ENCODE measurements at places on chromosomes 16 and 17. TPM values are rescaled to one million over a fixed set of nuclear protein-coding genes. Genes with fewer than 3 reads are reported as not detected.
A peak's percentile ranks its signal among the peaks of the same experiment; 100 is the strongest.

The KRTAP2-3 gene
- total RNA-seq: not detected

The ADPRM gene
- total RNA-seq: 7.4 TPM

The ATP2A1 gene
- total RNA-seq: 5.6 TPM

The EVI2A gene
- 0.16 TPM for total RNA-seq

The MPO gene
- not detected for total RNA-seq

The BBS2 gene
- 25.7 TPM for total RNA-seq

DNA sequence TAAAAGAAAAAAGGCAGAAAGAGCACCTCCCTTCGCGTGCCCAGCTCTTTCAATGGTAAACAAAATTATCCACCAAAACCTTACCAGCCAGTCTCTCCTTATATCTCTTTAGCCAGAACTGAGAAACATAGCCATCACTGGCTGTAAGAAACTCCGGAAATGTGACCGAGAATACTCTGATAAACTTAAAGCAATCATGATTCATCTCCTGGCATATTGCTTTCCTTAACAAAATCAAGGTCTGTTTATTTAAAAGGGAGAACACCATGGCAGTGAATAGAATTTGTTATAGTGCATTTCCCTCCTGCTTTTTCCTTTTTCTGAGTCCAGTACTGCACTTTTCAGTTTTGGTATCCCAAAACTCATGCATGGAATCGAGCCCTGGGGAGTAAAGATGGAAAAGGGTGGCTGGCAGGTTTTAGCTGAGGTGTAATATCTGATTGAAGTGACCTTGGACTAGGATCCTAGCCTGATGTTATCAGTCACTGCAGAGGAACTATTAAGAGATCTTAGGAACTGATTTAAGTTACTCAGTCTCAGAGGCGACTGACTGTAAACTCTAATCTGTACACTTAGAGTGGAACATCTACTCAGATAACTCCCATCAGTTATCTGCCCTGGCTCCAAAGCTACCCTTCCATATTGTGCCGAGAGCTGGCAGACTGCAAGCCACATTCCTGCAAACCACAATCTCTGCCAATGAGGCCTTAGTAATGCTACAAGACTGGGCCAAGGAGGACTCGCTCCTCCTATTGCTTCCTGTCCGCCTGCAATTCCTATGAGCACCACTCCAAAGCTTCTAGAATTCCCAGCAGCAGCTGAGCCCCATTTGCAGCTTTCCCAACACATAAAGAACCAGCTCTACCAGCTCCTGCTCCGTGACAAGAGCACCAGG lies 7.4 kb upstream of the COX10 start:
- no peak for DNase-seq

DNA sequence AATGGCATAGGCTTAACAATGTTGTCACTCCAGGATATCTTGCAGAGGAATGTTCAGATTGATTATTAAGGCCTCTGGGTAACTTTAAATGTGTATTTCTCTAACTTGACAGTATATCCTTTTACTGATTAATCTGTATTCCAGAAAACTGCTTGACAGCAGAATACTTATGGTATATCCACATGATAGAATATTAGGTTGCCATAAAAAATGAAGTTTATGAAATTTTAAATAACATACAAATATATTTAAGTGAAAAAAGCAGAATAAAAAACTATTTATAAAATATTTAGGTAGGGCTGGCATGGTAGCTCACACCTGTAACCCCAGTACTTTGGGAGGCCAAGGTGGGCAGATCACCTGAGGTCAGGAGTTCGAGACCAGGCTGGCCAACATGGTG lies 106.7 kb downstream of the TRIM37 start:
- DNase-seq: no peak

- no peak for DNase-seq
Measured at GRCh38 chr17:82213251-82214011, 789 bp upstream of the CCDC57 start.

DNA sequence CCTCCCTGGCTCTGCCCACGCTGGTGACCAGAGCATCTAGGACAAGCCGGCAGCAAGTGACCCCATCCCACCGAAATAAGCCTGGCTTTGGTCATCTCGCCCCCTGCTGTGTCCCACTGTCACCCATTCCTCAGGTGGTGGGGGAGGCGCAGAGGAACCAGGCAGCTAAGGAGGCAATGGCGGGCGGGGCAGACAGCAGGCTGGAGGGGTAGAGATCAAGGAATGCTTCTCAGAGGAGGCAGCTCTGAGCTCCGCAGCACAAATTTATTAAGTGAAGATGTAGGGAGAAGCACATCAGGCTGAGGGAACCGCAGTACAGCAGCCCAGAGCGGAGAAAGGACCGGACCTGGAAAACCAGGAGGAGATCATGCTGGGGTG lies 7.5 kb upstream of the KREMEN2 start:
- DNase-seq: no peak

GRCh38 chr16:88646345-88647034 lies 4.4 kb downstream of the CYBA start:
- DNase-seq: peak; percentile 11

- DNase-seq: no peak
Measured at GRCh38 chr17:64003526-64004121, 5.5 kb downstream of the PRR29 start.

- no peak for DNase-seq
Measured at GRCh38 chr16:84501077-84501735, 3.3 kb downstream of the MEAK7 start.

- DNase-seq: no peak
Measured at GRCh38 chr17:58476812-58477211, 11.4 kb downstream of the HSF5 start.

DNA sequence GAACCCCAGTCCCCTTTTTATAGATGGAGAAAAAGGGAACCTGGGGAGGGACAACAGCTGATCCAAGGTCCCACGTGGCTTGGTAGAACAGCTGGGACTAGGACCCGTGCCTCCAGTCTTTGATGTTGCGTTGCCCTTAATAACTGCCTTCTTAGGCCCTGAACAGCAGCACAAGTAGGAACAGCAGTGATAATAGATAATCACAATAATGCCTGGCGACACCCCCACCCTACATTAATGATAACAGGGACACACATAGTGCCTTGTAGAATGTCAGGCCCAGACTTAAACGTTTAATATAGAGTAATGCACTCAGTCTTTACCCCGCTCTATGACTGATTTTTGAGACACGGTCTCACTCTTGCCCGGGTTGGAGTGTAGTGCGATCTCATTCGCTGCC lies 96.4 kb downstream of the ABCC6 start:
- no peak for DNase-seq

GRCh38 chr17:39547713-39548478 lies 59.8 kb downstream of the NEUROD2 start:
- DNase-seq: peak; percentile 88

GRCh38 chr16:50329446-50330189 lies 39.2 kb downstream of the BRD7 start:
- DNase-seq: no peak

DNA sequence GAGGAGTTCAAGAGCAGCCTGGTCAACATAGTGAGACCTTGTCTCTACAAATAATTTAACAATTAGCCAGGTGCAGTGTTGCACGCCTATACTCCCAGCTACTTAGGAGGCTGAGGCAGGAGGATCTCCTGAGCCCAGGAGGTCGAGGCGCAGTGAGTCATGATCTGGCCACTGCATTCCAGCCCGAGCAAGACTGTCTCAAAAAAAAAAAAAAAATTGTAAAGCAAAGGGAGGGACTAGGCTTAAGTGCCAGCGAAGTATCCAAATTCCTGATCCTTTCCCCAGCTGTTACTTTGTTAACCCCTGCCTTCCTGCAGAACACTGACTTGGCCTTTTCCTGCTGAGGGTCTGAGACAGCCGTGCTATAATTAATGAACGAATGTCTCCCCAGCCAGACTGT lies 2.7 kb downstream of the GDPD3 start:
- DNase-seq: no peak

GRCh38 chr16:19717314-19717713 lies 713 bp downstream of the KNOP1 start:
- DNase-seq: no peak

DNA sequence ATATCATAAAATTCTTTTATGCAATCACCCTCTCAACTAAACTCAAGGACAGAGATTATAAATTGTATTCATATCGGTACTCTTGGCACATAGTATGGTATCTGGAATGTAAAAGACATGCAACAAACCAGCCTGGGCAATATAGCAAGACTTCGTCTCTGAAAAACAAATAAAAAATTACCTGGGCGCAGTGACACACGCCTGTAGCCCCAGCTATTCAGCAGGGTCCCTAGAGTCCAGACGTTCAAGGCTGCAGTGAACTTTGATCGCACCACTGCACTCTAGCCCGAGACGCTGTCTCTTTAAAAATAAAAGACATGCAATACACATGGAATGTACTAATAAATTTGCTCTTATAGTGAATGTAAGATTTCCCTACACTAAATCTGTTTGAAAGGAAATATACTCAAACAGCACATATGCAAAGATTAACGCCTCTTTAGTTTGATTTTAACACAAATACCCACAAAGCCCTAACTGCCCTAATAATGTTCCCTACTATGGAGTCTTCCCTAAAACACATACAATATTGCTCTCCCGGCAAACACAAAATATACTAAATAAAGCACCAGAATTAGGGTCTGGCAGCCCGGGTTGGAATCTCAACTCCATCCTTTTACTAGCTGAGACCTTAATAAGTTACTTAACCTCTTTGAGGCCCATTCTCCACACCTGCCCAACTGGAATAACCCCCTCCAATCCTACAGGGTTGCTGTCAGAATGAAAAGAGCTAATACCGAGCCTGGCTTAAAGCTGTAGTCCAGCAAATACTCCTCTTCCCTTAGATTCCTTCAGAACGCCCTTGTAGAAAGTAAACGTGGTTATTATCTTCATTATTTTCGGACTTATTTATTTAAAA lies 1.2 kb downstream of the ABCA5 start:
- DNase-seq: no peak

DNA sequence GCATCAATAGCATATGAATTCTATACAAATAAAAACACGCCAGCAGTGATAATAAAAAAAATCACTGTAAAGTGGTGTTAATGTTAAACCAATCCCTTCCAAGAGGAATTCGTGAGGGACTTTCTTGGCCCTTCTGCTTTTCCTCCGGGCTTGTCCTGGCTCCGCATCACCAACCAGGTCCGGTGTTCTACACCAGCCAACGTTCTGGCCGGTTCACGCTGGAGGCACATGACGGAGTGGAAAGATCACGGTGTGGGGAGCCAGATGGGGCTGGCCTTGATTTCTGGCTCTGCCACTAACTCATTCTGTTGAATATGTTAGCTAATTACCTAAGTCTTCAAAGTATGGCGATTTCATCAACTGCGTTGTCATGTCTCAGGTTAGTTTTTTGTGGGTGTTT lies 1.4 kb upstream of the KRTAP29-1 start:
- no peak for DNase-seq

GRCh38 chr17:34051046-34051445 lies 204.0 kb upstream of the CCL2 start:
- DNase-seq: no peak

Data from WTC11 (cell line).